ENCODE measurements at places on chromosomes 16 and 17. TPM values are rescaled to one million over a fixed set of nuclear protein-coding genes. Genes with fewer than 3 reads are reported as not detected.

ASPA gene
- total RNA-seq, result not detected

CD300LF gene
- total RNA-seq, result not detected

KRT20 gene
- total RNA-seq, result not detected

CBFA2T3 gene
- total RNA-seq, result 4.6 TPM

VEZF1 gene
- total RNA-seq, result 139 TPM

IGSF6 gene
- not detected for total RNA-seq

GCSH gene
- total RNA-seq, result 79.2 TPM

CCDC78 gene
- total RNA-seq, result 7.2 TPM

GAN gene
- 16.1 TPM for total RNA-seq

DPEP2 gene
- not detected for total RNA-seq

SERPINF2 gene
- 0.19 TPM for total RNA-seq

TEX19 gene
- 0.23 TPM for total RNA-seq

C16orf54 gene
- total RNA-seq, result not detected

KRTAP9-2 gene
- total RNA-seq, result not detected

KANSL1 gene
- 121 TPM for total RNA-seq

IGFBP4 gene
- total RNA-seq, result 56.1 TPM

ATAD5 gene
- total RNA-seq, result 26.3 TPM

GUCY2D gene
- total RNA-seq, result not detected

ADAM11 gene
- total RNA-seq, result 6.0 TPM

CDH11 gene
- 31.7 TPM for total RNA-seq

TTLL6 gene
- total RNA-seq, result 0.65 TPM

Measured in neural crest cell (in vitro differentiated cells).